ENCODE measurements at places on chromosomes 2 and 18. TPM values are rescaled to one million over a fixed set of nuclear protein-coding genes. Genes with fewer than 3 reads are reported as not detected.

Gene IL37
- not detected for total RNA-seq

Gene GAL3ST2
- 0.47 TPM for total RNA-seq

Gene ADCYAP1
- 0.18 TPM for total RNA-seq

Gene POMC
- total RNA-seq: 0.68 TPM

Gene MOGAT1
- not detected for total RNA-seq

Gene LYG2
- total RNA-seq: not detected

Gene GPR39
- total RNA-seq: 13.2 TPM

Measured in ureter (tissue), 1 donor.